ENCODE measurements at places on chromosomes 5 and 9.

- no peak for DNase-seq
Observed at GRCh38 chr5:163633926-163634460, 128.6 kb downstream of the MAT2B start.

DNA sequence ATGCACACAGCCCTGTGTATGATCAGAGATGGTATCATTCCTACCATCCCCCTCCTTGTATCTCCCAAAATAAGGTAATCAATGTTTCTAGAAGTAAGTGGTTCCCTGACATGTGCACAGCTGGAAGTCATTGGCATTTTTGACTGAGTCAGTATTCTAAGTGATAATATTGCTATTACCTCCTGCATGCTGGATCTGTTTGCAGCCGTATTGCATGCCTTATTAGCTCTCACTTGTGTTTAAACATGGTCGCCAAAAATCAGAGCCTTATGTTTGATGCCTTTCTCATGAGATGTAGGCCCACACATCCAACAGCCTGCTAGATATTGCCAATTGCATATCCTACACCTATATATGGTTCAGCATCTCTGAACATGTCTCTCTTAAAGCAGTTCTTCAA, 254.3 kb downstream of the CDH12 start:
- DNase-seq: no peak

GRCh38 chr5:72366324-72366976, 46.3 kb downstream of the PTCD2 start:
- peak; percentile 77 for DNase-seq

GRCh38 chr5:124252191-124252638, 494.2 kb downstream of the ZNF608 start:
- no peak for DNase-seq

DNA sequence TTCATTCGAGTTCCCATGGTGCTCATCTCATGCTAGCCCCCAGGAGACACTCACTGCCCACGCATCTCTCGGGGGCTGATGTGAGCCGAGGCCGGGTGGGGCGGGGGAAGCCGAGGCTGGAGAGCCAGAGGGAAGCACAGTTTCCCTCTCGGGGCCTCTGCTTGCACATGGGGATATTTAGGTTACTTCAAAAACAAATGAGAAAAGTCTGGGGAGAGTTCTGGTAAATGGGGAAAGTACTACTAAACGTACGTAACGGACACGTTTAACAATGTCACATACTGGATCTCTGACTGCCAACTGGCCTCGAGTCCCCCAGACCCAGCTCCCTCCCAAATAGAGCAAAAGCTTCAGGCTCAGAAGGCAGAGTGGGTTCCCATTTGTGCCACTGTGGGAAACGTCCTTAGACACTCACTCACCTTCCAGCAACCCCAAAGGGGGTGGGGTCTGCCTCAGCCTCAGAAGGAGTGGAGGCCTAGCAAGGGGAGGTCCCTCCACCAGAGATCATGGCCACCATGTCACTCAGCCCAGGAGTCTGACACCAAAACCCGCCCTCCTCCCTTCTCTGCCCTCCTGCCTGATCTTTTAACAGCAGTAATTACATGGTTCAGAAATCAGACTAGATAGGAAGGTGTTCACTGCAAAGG, 33.8 kb upstream of the NTNG2 start:
- no peak for DNase-seq

DNA sequence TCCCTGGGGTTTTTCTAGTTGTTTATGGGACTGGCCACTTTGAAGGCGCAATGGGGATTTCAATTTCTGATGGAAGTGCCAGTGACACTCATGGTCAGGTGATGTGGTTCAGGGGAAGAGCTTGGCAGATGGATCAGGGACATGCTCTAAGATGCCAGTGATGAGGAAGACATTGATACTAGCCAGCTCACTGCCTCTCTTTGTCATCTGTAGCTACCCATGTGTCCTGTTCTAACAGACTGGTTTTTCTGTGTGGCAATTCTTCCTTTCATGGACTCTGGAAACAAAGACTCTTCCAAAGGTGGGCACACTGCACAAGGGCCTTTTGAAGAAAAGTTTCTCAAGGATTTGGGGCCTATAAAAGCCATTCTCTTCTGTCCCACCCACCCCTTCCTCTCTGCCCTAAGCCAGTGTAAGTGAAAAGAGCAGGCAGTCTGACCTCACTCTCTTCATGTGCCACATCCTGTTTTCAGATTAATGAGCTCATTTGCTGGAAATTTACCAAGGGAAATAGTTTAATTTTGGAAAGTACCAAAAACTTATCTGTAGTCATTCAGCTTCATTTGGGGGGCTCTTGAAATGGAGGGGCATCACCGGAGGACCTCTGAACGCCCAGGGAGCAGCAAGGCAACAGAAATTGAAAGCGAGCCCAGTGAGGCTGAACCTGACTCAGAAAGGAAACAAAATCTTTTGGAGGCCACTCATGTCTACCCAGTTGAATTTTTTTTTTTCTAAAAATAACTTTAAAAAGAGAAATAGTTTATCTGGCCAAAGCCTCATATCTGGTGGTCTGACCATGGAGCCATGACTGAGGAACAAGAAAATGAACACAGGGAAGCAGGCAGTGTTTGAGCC, 4.9 kb upstream of the TRAF1 start:
- DNase-seq: no peak

DNA sequence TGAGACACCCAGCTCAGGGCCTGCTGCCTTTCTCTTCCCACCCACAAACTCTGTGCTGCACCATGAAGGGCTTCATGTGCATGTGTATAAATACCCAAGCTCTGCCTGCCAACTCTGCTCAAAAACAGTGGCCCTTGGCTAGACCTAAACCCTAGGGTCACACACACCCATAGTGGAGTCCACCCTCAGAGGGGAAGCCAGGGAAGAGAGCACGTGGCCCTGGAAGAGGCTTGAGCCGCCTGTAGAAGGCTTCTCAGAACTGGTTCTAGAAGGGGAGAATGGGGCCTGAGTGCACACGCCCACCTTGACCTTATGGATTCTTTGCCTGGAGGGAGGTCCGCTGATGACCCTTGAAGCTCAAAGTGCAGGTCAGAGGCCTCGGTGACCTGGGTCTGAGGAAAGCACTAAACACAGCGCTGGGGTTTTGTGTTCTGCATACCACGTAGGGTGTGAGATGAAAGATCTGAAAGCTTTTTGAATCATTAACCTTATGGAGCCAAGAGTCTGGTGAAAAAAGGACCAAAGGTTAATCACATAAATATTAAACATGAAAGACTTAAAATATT, 60.6 kb downstream of the CYFIP2 start:
- no peak for DNase-seq

DNA sequence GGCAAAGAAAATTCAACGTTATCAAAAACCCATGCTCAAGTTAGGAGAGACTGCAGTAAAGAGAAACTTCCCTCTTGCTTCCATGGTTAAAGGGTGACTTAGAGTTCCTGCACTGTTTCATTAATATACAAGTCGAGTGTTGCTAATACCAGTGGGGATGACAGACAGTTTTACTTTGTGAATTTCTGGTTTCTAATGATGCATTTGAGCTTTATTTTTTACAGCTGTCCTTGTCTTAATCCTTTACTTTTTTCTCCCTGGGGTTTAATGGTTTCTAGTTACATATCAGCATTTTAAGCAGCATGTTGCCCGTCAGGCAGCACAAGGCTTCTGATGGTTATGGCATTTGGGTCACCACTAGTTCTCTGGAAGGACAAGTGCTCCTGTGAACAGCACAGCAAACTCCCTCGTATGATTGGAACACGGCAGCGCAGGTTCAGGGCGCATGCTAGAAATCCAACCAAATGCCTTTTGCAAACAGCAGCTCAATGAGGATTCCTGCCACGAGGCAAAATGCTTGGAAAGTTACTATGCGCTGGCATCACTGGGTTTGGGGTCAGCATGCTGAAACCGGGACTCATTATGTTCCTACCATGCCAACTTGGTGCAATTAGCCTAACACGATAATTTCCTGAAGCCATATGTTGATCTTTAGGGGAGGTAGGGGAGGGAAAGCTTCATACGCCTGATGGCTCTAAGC, 463.8 kb downstream of the BNC2 start:
- DNase-seq: no peak

- no peak for DNase-seq
Observed at GRCh38 chr5:138964647-138965201, 89.6 kb upstream of the LRRTM2 start.

DNA sequence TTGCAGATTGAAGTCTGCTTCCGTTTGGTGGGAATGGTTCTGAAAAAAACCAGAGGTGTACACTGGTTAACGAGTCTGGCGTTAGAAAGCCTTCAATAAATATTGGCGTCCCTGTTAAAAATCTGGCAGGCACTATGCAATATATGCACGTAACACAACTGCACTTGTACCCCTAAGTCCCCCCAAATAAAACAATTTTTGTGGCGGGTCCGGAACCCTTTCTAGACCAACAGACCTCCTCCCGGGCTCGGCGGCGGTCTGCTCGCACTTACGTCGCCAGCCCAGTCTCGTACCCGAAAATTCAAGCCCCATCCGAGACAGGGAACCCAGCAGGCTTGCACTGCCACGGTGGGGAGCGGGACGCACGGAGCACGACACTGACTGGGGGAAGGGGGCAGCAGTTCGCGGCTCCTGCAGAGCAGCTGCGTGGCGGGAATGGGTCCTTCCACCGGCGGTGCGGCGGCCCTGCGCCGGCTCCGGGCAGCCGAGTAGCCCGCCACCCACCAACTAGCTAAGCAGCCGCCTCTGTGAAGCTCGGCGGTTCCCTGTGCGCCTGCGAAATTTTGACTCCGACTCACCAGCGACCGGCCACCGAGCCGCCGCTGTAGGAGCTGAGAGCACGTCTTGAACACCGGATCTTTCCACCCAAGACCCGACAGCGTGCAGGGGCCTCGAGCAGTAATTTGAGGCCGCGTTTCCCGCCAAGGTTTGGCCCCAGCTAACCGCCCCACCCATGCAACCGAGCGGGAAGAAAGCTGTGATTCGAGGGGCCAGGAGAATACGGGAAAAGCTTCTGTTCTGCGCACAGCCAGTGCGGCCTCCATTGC, 3.9 kb downstream of the MCIDAS start:
- no peak for DNase-seq

DNA sequence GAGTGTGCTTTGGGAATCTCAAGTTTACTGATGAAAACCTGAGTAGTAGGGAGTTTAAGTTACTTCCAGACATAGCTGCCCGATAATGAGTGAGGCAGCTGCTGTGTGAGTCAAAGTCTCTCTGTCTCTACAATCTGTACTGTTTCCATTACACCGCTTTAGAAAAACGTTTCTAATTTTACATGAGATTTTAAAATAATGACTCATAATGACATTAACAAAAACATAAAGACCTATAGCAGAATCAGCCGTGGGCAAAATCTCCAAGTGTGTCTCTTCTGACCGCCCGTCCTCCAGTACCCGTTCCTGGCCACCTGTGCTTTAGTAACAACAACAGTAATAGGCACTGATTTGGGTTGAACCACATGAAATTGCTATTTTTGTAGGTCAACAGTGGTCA, 69.6 kb upstream of the PRRC1 start:
- no peak for DNase-seq

GRCh38 chr5:119327018-119327417, 28.8 kb upstream of the TNFAIP8 start:
- no peak for DNase-seq

DNA sequence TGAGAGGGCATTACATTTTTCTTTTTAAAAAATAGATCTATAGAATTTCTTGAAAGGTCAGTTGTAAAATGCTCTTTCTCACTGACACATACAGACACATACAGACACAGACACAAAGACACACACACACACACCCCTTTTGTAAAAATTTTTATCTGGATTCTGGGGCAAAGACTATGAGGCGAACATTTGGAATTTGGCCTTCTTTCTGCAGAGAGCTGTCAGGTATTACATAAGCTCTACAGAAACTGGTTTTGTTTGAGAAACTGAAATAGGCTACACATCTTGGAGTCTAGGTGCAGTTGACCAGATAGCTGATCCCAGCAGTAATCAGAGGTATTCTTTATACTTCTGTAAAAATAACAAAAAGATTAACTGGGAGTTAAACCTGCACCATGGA, 315.9 kb upstream of the RPS23 start:
- no peak for DNase-seq

GRCh38 chr5:54446379-54446732, 9.1 kb upstream of the HSPB3 start:
- no peak for DNase-seq

GRCh38 chr5:149060325-149060724, 2.5 kb downstream of the SH3TC2 start:
- DNase-seq: no peak

- peak; percentile 35 for DNase-seq
Observed at GRCh38 chr5:127492854-127493738, 24.3 kb upstream of the PRRC1 start.

DNA sequence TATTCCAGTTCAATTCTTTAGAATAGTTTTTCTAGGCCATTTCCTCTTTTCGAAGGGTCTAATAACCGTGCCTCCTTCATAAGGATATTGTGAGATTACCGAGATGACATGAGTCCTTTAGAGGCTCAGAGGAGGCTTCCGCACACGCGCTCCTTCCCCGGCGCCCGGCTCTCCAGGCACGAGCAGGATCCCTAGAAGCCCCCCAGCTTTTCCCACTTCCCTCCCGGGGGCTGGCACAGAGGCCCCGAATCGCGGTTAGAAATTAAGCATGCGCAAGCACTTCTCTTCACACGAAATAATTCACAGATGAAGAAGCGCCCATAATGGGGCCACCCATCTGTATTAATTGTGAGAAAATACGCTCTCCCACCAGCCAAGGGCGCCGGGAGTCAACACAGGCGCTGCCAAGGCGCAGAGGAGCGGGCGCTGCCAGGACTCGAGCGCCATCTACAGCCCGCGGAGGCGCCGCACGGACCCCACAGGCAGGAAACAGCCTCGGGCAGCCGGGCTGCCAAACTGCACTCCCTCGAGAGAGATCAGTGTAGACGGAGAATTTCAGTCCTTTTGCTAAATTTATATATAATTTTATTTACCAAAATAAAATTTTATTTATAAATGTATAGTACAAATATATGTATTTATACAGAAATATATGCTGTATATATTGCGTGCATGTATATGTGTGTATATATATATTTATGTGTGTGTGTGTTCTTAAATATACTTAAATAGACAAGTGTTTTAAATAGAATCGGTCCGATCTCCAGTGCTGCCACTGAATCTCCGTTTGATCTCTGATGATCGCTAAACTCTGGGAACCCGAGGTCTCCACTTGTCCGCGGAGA, 258.1 kb upstream of the NFIL3 start:
- DNase-seq: peak; percentile 53

Data from astrocyte of the cerebellum (primary cell).